ENCODE measurements at places on chromosomes 5 and 9. TPM values are rescaled to one million over a fixed set of nuclear protein-coding genes. Genes with fewer than 3 reads are reported as not detected.

DNA sequence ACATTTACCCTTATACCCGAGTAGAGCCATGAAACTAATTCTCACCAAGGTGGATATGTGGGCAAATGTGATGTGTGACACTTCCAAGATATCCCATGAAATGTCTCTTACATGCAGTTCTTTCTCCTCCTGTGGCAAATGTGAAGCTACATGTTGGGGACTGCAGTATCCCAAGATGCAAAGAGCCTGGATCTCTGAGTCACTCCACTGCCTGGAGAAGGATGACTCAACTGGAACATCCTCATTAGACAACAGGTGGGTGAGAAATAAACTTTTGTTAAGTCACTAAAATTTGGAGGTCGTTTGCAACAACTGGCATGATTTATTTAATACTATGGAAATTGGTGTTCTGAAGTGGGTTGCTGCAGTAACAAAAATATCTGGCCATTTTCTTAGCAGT is 36.5 kb upstream of the TENT4A start:
- DNase-seq: no peak

GRCh38 chr9:23938908-23939307 is 112.9 kb upstream of the ELAVL2 start:
- no peak for DNase-seq

GRCh38 chr5:34496260-34496691 is 159.9 kb upstream of the RAI14 start:
- no peak for DNase-seq

GRCh38 chr5:11383506-11384095 is 520.6 kb downstream of the CTNND2 start:
- DNase-seq: no peak

DNA sequence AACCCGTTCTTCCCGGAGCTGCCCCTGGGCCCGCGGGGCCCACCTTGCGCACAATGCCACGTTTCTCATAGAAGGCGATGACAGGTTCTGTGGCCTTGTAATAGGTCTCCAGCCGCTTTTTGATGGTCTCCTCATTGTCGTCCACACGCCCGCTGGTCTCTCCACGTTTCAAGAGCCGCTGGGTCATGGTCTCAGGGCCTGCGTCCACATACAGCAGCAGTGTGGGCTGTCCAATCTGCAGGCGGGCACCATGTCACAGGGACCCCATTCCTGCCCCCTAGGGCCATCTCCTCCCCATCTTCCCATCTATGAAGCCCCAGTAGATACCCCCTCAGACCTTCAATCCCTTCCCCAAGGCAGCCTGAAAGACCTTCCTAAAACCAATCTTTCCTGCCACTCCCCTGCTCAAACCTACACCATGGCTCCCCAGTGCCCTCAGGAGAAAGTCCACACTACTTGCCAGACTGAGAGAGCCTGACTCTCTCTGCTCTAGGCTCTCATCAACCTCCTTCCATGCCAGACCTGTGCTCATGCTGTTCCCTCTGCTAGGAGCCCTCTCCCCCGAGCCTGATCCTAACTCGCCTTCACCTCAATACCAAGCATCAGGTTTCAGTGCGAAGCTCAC is 9.1 kb downstream of the AK1 start:
- DNase-seq: no peak

DNA sequence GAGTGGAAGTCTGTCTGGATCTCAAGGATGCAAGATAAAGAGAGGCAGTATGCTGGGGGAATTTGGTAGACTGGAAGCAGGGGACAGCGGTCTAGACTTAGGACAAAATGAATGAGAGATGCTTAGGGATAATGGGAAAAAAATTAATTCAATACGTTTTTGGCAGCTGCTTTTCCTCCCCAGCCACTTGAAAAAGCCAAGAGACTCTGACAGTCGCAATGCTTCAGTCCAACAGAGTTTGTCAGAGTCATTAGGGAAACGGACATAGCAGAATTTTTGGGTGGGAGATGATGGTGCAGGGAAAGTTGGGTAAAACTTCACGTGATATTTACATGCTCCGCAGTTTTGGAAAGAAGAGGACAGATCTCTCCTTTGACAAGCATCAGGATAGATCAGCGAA is 129.7 kb downstream of the GOLPH3 start:
- DNase-seq: no peak

GRCh38 chr5:146390469-146390868 is 51.8 kb downstream of the POU4F3 start:
- no peak for DNase-seq

- no peak for DNase-seq
Observed at GRCh38 chr9:132410642-132411041, 631 bp downstream of the CFAP77 start.

GRCh38 chr5:135979510-135979909 is 24.7 kb upstream of the LECT2 start:
- no peak for DNase-seq

DNA sequence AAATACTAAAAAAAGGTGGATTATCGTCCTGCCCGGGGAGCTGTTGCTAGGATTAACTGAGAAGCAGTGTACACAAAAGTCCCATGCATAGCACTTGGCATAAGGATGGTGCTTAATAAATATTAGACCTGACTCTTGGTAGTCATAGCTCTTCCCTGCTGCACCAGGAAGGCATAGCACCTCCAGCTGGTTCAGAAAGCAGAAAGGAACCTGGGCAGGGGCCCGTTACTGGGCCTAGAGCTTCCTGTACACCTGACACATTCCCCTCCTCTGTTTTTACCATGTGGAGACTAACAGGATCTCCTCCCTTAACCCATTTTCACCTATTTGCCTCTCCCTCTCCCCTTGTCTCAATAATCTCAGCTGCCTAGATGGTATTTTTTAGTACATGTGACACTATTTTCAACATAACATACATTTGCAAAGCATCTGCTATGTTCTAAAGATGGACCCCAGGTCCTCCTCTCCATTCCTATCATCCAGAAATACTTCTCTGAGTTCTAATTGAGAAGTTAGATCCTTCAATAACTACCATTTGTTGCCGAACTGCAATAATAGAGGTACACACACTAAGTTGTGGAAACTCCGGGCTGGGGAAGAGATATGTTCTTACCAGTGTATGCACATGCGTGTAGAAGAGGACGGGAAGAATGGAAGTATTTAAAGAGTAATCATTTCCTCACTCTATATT is 3.2 kb upstream of the ANP32B start:
- DNase-seq: no peak

The CDKN2A gene
- 8.7 TPM for total RNA-seq

The SVEP1 gene
- total RNA-seq: 0.99 TPM

The IL3 gene
- total RNA-seq: not detected

The TLN1 gene
- total RNA-seq: 130 TPM

The SERF1A gene
- 9.3 TPM for total RNA-seq

Measured in esophagus squamous epithelium (tissue), 5 donors.